T-cell (primary cell): ENCODE measurements at places on chromosomes 5 and 9.

- DNase-seq, result no peak
Observed at GRCh38 chr9:92739346-92739970, 25.2 kb downstream of the BICD2 start.

DNA sequence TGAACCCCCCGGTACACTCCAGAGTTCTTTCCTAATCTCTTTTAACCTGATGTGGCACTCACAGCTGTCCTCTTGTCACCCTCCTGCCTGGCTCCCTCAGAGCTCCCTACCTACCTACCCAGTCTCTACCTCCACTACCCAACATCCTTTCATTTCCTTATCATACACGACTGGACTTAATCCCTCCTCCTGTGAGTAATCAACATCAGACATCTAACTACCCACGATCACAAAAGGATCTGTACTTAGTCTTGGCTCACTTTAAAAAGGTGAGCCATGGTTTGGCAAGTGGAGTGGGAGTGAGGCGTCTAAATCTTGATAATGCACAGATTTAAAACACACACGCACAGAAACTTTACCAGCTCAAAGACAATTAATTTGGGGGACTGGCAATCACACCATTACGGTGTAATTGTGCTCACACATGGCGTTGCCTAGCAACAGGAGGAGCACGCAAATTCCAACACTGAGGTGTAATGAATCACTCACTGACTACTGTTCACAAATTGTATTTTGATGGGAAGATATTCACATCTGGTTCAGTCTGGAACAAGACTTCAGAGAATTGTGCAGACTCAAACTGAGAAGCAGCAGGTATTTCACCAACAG is 235.9 kb downstream of the EPB41L4A start:
- DNase-seq, result no peak

DNA sequence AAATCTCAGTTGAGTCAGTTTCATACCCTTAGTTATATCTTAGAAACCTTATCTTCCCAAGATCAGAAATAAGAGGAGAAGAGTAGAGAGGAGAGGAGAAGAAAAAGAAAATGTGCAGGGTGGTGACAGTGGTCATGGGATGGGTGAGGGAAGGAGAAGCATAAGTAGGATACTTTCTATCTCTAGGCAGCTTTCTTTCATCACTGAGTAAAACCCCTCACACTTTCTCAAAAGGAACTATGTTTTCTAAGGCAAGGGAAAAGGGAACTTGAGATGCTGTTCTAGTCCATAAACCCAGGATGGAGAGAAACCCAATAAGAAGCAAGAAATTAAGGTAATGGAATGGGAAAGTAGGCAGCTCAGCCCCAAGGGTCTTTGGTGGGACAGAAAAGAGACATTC is 225.3 kb downstream of the MCTP1 start:
- DNase-seq, result no peak

GRCh38 chr5:95069948-95070347 is 214.9 kb downstream of the MCTP1 start:
- no peak for DNase-seq

- DNase-seq, result no peak
Observed at GRCh38 chr5:136028782-136029742, at the start of gene TGFBI. Gene TGFBI, plus strand, starts transcription at chr5:136028988. Its CDS starts 68 bp downstream, at chr5:136029056.

DNA sequence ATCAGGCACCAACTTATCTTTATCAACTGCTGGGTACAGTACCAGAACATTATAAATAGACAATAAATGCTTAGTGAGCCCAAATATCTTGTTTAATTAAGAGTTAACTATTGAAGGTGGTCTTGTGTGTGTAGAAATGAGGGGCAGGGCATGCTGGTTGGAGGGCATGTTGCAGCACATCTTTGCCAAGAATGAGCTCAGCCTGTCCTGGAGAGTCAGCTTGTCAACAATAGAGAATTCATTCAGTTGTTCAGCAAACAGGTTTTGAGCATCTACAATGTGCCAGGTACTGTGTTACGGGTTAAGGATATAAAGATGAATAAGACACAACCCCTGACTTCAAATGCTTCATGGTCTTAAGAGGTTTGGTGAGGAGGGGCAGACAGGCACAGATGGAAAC is 19.2 kb upstream of the F2RL1 start:
- DNase-seq, result no peak

DNA sequence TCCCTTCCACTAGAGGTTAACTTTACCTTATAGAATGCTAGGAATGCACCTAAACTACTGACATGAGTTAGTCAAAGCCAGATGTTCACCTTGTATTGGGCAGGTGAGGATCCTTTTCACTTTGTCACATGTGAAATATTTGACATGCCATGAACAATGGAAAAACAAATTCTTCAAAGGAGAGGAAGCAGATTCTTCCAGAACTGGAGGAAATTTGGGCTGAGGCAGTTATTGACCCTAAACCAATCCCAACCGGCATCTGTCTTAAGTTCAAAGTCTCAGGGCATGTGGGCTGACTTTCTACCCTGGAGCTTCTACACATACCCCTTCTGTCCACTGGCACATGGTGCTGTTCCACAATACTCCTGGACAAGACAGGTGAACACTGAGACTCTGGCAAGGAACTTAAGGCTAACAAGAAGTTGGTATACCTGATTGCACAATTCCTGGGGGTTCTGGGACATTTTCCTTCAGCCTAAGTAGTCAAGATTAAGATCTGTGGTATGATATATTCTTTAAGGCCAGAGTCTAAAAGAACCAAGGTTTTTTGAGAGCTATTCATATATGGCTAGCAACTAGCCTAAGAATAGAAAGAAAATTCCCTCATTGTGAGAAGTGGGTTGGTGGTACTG is 2.6 kb downstream of the VLDLR start:
- DNase-seq, result no peak

DNA sequence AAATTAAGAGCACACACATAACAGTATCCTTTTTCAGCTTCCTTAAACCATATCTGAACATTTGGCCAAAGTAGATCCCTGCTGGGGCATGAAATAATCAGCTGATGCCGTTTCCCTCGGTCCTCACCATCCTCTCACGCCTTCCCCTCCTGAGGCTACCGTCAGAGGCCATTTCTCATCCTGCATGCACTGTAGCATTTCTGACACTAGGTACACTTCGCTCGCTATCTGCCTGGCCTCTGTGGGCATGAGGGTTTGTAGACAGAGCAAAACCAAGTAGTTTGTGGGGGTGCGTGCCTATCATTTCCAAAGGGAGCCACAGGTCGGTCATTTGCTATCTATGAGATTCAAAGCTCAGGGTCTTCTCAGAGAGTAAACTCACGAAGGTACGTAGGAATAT is 131.9 kb downstream of the BOD1 start:
- no peak for DNase-seq

DNA sequence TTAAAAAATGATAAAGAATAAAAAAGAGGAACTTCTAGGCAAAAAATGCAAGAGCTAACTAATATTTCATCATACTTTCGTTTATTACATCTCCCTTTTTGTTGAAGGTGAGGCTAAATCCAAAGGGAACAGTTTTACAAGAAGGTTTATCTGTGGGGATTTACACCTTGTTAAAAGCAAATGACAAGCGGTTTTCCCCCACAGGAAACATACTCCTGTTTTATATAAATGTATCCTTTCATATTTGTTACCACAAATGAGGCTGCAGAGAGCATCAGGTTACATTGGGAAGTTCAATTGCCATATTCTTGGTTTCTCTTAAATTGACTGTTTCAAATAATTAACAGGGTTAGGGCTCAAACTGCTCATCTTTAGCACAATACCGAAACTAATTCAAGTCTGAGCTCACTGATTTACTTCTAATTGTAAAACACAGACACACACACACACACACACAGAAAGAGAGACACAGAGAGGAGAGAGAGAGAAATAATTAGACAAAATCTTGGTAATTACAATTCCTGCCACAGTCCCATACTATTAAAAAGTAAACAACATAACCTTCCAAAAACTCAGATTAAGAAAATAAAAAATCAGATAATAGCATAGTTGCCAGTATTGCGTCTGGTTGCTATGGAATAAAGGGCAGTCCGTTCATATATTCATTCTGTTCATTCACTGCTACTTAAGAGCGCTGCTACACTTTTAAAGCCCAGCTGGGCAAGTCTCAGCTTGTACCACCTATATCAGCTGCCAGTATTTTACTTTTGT is 17.1 kb downstream of the RFX3 start:
- no peak for DNase-seq

- no peak for DNase-seq
Observed at GRCh38 chr9:36946653-36947052, 87.4 kb downstream of the PAX5 start.

GRCh38 chr9:114633438-114634089 is 22.5 kb downstream of the TMEM268 start:
- no peak for DNase-seq

DNA sequence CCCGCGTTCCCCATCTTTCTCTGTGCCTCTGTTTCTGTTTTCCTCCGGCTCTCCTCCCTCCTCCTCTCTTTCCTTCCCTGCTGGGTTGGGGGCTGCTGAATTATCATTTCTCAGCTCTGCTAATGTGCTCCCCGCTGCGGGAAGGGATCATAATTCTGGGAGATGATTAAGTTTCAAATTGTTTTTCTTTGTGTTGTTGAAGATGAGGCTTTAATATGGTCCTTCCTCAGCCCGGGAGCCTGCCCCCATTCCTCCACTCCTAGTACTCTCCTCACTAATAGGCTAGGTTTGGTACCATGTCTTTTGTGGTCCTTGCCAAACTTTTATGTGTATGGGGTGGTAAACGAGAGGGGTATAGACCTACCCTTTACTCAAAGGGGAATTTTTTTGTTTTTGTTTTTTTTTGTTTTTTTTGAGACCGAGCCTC is 5.7 kb upstream of the PCDH1 start:
- DNase-seq, result no peak

DNA sequence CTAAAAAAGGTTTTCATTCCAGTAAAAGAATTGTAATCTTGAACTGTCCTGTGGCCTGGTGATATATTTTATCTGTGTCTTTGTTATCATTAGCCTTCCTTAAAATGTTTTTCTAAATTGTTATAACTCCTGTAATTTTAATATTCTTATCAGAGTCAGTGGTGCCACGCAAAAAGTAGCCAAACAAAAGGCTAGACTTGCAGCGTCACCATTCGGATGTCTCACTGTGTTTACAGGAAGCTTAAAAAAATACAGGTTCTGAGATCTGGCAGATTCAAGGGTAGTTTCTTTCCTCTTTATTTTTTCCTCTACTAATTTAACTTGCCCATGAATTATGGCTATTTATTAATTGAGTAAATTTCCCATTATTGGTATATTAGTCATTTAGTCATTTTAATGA is 362.3 kb downstream of the MAT2B start:
- DNase-seq, result no peak

DNA sequence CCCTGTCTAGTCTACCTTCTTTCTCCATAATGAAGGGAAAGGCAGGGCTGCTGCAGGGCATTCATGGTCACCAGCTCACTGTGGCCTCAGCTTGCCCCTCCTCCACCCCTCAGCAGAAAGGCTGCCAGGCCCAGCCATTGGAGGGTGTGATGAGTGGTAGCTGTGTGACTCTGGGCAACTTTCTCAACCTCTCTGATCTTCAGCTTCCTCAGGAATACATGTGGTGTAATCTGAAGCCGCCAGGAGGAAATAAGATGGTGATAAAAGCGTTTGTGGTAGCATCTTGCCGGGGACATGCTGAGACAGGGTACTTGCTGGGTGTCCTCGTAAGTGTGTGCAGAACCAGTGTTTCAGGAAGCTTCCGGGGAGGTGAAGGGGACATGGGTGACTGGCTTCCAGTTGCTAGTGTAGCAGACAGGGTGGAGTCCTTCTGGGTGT is 9.8 kb downstream of the CXCL14 start:
- no peak for DNase-seq

- no peak for DNase-seq
Observed at GRCh38 chr5:138705007-138705406, 48.2 kb upstream of the CTNNA1 start.

- DNase-seq, result peak; percentile 5
Observed at GRCh38 chr5:171984748-171985419, 21.6 kb downstream of the FBXW11 start.

GRCh38 chr5:6716629-6717149 is 3.5 kb downstream of the TENT4A start:
- no peak for DNase-seq

DNA sequence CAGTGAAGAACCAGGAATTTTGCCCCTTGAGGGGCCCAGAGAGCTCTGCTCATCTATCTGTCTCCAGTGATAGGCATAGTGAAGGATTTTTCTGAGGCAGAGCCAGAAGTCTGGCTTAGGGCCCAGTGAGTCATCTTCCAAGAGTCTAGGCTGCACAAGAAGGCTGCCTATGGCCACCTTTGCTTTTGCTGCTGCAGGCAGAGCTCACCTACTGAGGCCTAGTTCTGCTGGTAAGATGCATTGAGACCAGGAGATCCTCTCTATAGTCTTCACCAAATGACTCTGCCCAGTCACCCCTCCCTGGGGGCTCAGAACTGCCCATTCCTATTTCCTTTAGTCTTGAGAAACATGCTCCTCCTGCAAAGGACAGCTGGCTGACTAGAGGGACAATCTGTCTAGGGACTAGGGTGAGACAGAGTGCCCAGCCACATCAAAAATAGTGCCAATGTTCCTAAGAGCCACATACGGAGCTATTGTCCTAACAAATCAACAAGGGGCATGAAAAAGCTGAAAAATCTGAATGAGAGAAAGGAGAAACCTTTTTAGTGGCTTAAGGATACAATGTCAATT is 40.3 kb upstream of the CDKN2AIPNL start:
- DNase-seq, result no peak

GRCh38 chr5:77066823-77067442 is 20.2 kb downstream of the ZBED3 start:
- DNase-seq, result no peak

DNA sequence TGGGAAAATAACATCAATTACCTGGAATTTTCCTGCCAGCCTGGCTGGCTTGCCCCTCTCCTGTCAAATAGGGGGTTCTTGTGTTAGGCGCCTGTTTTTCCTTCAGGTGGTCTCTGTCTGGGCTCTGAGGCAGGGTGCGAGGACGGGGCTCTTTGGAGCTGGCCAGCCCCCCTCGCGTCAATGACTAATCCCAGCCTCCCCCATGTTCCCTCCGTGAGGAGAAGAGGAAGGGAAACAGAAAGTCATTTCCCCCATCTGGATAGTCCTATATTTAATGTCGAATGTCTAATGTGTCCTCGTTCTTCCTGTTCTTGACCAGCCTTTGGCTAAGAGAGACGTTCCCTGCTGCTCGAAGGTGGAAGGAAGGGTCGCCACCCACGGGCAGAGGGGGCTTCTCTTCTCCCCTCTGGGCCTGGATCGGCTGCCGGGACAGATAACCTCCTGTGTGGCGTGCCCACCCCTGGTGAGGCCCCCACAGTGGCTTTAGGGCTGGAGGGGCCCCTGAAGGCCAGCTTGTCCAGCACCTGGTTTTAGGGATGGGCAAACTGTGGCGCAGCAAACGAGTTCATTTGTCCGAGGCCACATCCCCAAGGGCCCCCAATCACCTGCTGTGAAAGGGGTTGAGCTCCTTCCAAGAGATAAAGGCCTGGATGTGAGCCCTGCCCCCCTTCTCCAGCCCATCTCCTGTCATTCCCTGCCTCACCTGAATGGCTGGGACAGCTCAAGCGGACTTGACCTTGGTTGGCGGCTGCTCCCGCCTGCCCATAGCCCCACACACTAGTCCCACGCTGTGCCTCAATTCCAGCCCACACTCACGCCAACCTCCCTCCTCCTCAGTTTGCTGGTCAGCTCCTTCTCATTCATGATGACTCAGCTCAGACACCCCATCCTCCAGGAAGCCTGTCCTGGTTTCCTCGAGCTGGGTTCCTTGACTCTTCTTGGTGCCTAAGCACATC is 35.9 kb upstream of the UNC5A start:
- DNase-seq, result no peak

GRCh38 chr9:88976890-88977257 is 14.4 kb upstream of the S1PR3 start:
- DNase-seq, result no peak
